Fibroblast of the aortic adventitia (primary cell): ENCODE measurements at places on chromosomes 2 and 18. TPM values are rescaled to one million over a fixed set of nuclear protein-coding genes. Genes with fewer than 3 reads are reported as not detected.
A peak's percentile ranks its signal among the peaks of the same experiment; 100 is the strongest.

- peak; percentile 18 for DNase-seq
Measured at GRCh38 chr18:5197032-5197434, at the start of gene AKAIN1. Gene AKAIN1, minus strand, starts transcription at chr18:5197257. Its CDS starts 204 bp downstream, at chr18:5197053.

- no peak for DNase-seq
Measured at GRCh38 chr2:48694149-48694548, 61.4 kb downstream of the LHCGR start.

DNA sequence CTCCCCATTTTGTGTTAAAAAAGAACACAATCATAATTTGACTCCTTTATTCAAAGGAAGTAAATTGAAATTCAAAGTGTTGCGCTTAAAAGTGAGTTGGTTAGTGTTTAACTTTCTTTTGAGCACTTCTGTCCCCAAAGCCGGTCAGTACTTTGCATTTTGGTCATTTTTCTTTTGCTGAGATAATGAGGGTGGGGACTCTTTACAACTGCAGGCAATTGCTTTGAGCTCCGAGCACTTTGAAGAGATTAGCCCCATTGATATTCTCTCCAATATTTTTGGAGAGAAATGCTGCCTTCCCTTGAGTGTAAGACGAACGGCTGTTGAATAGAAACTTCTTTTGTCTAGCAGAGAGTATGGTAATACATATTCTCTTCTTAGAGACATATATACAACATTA lies 241.6 kb upstream of the VWC2L start:
- DNase-seq, result no peak

DNA sequence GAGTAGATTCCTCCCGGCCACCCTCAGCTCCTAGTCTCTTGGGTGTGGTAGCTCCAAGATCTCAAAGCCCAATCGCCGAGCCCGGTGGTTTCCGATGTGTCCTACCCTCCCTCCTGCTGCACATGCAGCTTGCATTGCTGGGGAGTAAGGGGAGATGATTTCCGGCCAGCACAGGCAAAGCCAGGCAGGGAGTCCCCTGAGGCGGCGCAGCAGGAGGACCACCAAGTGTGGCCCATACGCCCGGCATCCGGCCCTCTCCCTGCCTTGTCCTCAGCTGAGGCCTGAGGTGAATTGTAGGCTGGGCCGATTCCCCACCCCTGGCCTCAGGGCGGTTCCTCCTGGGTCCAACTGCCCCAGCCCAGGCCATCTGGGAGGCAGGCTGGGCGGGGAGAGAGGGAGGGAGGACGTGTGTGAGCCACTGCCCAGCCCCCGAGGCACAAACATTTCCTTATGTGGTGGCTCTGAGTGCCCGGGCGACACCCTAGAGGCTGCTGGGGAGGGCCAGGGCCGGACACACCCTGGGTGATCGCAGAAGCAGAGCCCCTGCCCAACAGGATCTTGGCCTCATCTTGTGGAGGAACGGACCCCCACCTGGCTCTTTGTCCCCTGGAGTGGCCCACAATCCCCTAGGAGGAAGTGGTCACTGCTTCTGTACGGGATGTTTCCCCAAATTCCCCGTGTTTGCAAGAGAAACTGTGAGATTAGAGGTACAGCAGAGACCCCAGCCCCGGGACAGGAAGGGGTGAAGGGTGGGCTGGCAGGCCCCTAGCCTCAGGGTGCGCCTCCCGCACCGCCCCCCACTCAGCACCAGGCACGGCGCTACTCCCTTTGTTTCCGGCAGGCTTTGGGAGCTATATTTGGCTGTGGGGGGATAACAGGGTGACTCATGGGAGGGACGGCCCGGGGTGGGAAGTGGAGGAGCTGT lies 41.9 kb upstream of the PTMA start:
- DNase-seq, result peak; percentile 84

GRCh38 chr2:119958670-119959268 lies 54.1 kb upstream of the EPB41L5 start:
- DNase-seq, result peak; percentile 45

The SAG gene
- not detected in 2 replicates for total RNA-seq

DNA sequence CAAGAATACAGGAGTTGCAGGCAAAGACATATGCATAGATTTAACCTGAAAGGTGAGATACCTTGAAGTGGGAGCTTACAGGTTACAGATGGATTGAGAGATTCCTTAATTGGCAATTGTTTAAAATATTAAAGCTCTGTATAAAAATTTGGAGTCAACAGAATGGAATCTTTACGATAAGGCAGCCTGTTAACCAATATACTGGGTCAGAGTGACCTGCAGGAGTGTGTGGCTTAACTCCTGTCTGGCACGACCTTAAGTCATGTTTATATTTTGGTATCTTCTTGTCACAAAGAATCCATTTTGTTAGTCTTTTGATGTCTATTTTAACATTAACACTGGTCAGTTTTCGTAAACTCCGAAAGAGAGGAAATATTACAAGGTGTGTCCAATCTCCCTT lies 1058.2 kb upstream of the CRIM1 start:
- no peak for DNase-seq

- DNase-seq, result peak; percentile 81
Measured at GRCh38 chr2:12262681-12263436, 453.9 kb upstream of the TRIB2 start.

- no peak for DNase-seq
Measured at GRCh38 chr2:42951263-42951938, 159.0 kb upstream of the HAAO start.

DNA sequence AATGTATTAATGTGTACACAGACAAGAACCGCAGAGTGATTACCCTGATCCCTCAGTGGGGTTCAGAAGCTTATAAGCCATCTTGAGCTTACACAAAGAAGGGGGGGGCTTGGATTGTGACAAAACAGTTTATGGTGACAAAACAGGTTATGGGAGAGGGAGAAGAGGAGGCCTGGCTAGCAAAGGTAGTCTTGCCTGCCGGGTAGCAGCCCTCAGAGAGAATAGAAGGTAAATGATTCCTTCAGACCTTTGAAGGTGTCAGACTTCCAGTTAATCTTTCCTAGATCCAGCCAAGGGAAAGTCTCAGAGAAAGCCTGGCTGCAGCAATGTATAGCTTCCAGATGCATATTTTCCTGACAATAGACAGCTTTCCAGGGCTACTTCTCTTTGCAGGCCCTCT lies 44.6 kb upstream of the RAPH1 start:
- DNase-seq, result no peak

The VWC2L gene
- total RNA-seq, result not detected in 2 replicates
